ENCODE measurements at places on chromosomes 12 and 14.

GRCh38 chr12:82627799-82628198 lies 58.9 kb upstream of the TMTC2 start:
- peak; percentile 24 for DNase-seq

GRCh38 chr12:50182461-50182860 lies 15.3 kb upstream of the CERS5 start:
- no peak for DNase-seq

DNA sequence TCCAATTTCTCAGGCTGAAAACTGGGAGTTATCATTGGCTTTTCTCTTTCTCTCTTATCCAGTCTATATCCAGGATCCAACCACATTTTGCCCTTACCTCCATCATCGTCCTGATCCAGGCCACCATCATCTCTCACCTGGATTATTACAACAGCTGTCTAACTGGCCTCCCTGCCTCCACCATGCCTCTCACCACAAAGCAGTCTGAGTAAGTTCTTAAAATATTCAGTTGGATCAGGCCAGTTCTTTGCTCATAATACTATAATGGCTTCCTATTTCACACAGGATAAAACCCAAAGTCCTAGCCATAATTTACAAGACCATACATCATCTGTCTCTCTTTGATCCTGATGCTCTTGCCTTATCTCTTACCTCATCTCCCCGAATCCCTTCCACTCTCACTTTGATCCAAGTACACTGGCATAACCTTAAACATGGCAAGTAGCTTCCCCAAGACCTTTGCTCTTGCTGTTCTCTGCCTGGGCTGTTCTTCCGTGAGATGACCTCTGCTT lies 133.4 kb upstream of the RAP1B start:
- no peak for DNase-seq

GRCh38 chr12:69007101-69007854 lies 74.3 kb upstream of the CPM start:
- DNase-seq, result peak; percentile 31

- no peak for DNase-seq
These were observed 4.6 kb upstream of the SLC22A17 start for GRCh38 chr14:23357261-23357660.

- DNase-seq, result peak; percentile 75
These were observed 17.4 kb downstream of the TMPO start for GRCh38 chr12:98532687-98533304.

GRCh38 chr12:50507474-50507838 lies 2.7 kb downstream of the DIP2B start:
- no peak for DNase-seq

Measured in A172 (cell line).